ENCODE measurements at places on chromosomes 1 and 21.

GRCh38 chr1:184025242-184025675, 12.3 kb downstream of the COLGALT2 start:
- DNase-seq, result no peak

- no peak for DNase-seq
These were observed 216.5 kb downstream of the NTNG1 start for GRCh38 chr1:107357376-107357775.

- no peak for DNase-seq
These were observed 100.0 kb downstream of the ABCA4 start for GRCh38 chr1:94020764-94021579.

- no peak for DNase-seq
These were observed 73.7 kb downstream of the CAPZB start for GRCh38 chr1:19411612-19412011.

GRCh38 chr1:215987092-215987875, 420.2 kb downstream of the KCTD3 start:
- DNase-seq, result no peak

- DNase-seq, result no peak
These were observed 20.7 kb upstream of the HRNR start for GRCh38 chr1:152244576-152245273.

DNA sequence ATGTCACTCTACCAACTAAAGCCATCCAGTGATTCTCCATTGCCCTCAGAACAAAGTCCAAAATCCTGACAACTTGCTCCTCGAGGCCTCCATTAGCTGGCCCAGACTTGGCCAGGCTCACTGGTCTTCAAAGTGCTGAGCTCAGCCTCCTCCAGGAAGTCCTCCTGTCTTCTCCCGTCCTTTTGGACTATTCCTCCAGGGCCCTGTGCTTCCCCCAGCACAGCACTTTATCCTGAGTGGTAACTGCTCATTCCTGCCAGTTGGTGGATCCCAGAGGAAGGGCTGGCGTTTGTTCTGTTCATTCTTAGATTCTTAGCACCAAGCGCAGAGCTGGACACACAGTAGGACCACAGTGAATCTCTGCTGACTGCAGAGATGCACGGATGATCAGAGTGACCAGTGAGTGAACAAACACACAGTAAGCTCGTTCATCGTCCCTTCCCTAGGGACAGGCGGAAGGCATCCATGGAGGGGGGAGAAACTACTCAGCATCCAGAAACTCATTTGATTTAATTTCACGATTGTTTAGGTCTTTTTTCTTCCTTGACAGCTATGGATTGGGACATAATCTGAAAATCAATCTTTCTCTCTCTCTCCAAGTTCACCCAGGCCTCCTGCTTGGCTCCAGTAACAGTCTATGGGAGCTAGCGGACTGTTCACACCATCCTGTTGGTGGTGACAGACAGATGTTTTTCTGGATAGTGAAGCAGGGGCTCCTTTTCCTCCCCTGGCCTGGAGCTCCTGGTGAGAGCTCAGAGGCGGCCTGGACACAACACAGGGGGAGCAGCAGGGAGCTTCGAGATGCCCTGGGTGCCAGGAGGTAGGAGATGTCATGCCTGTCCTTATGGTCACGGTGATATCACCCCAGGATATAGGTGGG, 180.2 kb downstream of the PTPRU start:
- DNase-seq, result no peak

DNA sequence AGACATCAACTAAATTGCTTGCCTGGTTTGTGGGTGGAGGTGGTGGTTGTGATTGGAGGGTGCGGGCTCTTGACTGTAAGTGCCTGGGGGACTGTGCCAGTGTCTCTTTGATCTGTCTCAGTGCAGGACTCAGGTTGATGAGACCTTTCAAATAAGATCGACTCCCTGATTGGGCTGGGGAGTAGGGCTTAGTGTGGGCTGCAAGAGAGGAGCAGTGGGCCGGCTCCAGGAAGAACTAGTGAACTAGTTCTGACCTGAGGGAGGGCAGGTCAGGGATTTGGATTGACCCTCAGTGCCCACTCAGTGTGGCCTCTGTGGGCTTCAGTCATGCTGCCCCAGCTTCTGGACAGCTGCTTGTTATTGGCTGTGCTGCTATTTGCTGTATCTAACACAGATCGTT, 130.6 kb upstream of the CACNA1E start:
- DNase-seq, result no peak
